CD4-positive, alpha-beta T cell treated with Interleukin-4 for 4 hours (primary cell): ENCODE measurements at places on chromosomes 1 and 21.

GRCh38 chr1:180262628-180263488 lies 32.8 kb downstream of the LHX4 start:
- no peak for DNase-seq

- no peak for DNase-seq
Measured at GRCh38 chr1:74534241-74534640, 21.8 kb upstream of the LRRC53 start.

DNA sequence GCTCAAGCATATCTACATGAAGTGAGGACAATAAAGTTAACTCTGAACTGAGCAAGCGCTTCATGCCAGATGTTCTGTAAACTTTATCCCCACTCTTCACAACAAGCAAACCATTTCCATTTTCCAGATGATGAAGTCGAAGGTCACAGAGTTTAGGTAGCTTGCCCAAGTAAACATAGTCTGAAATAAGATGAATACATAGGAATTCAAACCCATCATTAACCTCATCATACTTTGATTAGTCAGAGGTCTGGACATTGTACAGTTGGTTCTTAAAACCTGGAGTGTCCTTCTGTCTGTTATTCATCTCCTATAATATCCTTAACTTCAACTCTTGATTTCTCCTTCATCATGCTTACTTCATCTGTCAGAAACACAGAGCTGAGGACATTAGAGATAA lies 180.3 kb upstream of the C8B start:
- DNase-seq = no peak

DNA sequence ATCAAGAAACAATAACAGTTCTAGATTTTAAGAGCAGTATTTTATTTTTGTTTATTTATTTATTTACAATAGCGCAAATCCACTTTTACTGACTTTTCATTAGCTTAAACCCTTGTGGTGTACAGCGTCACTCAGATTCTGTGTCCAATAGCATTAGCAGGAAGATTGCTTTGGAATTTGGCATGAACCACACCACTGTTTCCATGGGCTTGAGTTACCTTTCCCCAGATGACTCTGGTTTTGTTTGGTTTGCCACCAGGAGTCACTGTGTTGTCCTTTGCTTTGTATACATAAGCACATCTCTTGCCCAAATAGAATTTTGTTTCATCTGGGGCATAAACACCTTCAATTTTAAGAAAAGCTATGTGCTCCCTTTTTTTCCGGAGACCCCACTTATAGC lies 25.9 kb upstream of the SNRPE start:
- no peak for DNase-seq

DNA sequence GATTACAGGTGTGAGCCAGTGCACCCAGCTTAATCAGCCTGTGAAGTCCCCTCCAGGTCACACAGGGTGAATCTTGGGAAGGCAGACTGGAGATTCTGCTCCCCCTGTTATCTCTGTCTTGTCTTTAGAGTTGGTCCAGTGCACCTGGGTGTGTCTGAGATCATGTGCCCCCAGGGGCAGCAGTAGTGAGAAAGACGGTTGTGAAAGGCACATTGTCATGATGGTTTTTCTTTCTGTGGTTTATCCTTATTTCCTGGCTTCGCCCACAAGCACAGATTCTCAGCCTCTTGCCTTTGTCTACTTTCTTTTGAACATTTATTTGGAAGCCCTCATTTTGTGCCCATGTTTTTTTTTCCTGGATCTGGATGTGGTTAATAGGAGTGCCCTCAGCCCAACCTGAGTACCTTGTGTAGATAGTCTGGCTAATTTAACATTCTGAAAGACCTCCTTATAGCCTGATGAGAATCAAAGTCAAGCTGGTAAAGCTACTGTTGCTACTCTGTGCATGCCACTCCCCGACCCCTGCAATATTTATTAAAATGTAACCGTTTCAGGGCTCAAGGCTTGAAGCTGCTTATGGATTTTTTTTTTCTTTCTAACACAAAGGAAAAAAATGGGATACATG lies 23.7 kb downstream of the UCK2 start:
- no peak for DNase-seq

DNA sequence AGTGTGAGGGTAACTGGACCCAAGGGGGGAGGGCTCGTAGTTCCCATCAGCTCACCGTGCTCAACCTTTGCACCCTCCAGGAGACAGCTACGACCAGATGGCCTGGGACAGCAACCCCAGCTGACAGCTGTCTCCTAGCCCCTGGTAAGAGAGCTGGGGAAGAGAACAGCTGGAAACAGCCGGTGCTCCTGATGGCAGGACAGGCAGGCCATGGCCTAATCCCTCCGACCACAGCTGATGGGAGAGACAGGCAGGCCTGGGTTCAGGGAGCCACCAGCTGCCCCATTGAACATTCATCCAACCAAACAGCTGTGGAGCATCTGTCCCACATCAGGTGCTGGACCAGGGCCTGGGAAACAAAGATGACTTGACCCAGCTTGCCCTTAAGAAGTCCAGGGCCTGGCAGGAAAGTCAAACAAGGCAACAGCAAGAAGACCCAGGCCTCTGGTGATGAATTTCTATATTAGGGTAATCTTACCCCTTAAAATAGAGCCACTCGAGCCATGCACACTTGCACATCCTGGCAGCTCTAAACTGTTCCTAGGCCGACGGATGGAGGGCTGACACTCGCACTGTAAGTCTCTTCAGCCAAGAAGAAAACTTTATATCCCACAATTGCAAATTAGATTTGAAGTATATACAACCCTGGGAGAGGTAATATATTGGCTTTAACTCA lies 12.2 kb downstream of the OLFML2B start:
- DNase-seq = no peak
